ENCODE measurements at places on chromosomes 2 and 18. TPM values are rescaled to one million over a fixed set of nuclear protein-coding genes. Genes with fewer than 3 reads are reported as not detected.
A peak's percentile ranks its signal among the peaks of the same experiment; 100 is the strongest.

The ANKAR gene
- 2.7 TPM for total RNA-seq

The SLC4A3 gene
- 3.0 TPM for total RNA-seq

DNA sequence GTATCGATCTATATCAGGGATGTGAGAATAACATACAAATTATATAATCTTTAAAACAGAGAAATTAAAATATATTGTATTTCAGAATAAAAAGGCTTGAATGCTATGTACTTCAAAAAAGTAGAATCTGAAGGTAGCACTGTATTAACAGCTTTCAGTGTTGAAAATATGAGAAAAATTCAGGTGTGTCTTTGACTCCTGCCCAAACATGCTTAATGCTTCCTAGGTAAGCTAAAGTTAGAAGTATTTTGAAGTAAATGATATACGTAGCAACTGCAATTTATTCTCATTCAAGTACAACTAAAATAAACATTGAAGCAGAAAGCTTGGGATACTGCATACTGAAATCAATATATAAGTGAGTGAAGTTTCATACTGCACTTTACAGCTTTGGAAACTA lies 1082.0 kb upstream of the ACVR2A start:
- no peak for ATAC-seq

- no peak for ATAC-seq
These were observed 141.4 kb downstream of the BCL2 start for GRCh38 chr18:63177919-63178821.

DNA sequence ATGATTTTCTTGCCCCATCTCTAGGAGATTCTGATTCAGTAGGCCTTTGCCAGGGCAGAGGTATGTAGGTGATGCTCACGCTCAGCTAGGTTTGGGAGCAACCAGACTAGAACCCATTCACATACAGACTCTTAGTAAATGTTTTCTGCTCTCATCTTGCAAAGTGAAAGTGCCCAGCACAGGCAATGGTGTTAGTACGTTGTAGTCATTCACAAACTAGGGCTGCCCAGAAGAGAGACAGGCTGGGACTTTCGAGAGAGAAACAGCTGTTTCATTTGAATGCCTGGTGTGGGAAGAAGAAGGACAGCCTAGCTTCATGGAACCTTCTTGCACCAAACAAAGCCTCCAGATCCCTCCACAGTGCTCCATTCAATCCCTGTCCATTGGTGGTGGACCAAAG lies 19.4 kb downstream of the DDX18 start:
- ATAC-seq, result no peak

The ABCB11 gene
- not detected for total RNA-seq

DNA sequence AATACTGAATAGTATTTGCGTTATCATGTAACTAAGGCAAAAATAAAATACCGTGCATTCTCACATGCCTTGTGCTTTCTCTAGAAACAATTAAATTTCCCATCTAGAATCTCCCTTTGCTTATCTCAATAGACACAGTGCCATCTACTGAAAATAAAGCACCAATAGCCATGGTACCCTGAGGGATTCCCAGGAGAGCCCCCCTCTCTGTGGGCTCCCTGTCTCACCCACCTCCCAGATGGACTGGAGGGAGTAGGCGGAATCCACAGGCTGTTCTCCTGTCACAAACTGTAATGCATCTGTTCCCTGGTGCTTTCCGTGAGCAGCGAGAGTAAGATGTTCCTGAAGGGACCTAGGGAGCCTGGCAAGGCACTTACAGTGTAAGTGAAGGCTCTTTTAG lies 112.4 kb upstream of the UPP2 start:
- ATAC-seq, result no peak

The TMEM17 gene
- 2.3 TPM for total RNA-seq

The CTDP1 gene
- 10.7 TPM for total RNA-seq

- no peak for ATAC-seq
These were observed 14.1 kb downstream of the MBP start for GRCh38 chr18:77118256-77119090.

GRCh38 chr2:19607931-19608771 lies 249.7 kb upstream of the OSR1 start:
- peak; percentile 23 for ATAC-seq

The UCN gene
- total RNA-seq, result 0.56 TPM

DNA sequence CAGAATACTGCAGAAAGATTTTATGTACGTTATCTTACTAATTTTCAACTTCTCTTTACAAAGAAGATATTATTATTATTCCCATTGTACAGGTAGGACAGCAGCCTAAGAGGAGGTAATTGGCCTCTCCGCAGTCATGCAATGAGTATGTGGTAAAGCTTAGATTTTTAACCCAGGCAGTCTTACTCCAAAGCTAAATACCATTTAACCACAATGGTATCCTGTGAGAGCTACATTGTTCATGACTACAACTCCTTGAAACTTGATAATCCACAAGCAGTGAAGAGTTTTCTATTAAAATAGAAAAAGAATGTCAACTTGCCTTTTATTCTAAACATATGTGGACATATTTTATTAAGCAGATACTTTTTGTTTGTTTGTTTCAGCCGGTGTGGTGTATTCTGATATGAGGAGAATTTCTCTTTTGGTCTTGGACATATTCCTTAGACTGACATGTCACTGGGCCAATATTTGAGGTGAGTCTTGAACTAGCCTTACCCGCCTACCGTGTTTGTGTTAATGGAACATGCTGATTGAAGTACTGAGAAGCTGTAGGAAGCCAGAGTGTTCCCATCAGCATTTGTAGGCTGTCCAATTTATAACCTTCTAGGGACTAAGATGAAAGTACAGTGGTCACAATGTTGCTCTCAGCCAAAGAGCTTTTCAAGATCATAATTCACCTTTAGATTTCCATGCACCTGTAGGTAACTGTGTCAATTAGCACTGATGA lies 293.9 kb upstream of the DCC start:
- no peak for ATAC-seq

The LINC00305 gene
- total RNA-seq, result not detected

- ATAC-seq, result no peak
These were observed 509.7 kb downstream of the ZEB2 start for GRCh38 chr2:144010096-144010836.

DNA sequence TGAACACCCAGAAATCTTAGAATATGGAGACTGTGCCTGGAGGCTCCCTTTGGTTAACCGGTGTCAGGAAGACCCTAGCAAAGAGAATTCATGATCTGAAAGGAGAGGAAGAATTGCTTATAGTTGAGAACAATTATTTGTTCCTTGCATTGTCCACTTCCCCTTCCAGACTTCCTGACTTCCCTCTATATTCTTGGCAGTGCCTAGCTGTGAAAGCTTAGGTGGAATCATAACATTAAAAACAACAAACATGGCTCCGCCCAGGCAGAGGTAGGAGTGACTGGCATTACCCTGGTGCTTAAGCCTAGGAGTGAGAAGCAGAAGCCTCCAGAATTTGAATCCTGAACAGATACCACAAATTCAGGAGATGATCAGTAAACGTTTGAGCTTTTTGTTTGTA lies 1.9 kb downstream of the TTL start:
- peak; percentile 29 for ATAC-seq

The SP9 gene
- total RNA-seq, result not detected

- no peak for ATAC-seq
These were observed 270.1 kb upstream of the POU3F3 start for GRCh38 chr2:104583811-104584210.

- ATAC-seq, result no peak
These were observed 238.2 kb upstream of the MYT1L start for GRCh38 chr2:2569306-2569705.

The WBP1 gene
- total RNA-seq, result 30.6 TPM

The B3GNT7 gene
- 5.5 TPM for total RNA-seq

The SPP2 gene
- total RNA-seq, result not detected

All from esophagus mucosa (tissue), 1 donor.